GM06990 (cell line): ENCODE measurements at places on chromosomes 6 and 20.

GRCh38 chr20:5535125-5535756, 215.0 kb upstream of the SHLD1 start:
- DNase-seq = no peak

DNA sequence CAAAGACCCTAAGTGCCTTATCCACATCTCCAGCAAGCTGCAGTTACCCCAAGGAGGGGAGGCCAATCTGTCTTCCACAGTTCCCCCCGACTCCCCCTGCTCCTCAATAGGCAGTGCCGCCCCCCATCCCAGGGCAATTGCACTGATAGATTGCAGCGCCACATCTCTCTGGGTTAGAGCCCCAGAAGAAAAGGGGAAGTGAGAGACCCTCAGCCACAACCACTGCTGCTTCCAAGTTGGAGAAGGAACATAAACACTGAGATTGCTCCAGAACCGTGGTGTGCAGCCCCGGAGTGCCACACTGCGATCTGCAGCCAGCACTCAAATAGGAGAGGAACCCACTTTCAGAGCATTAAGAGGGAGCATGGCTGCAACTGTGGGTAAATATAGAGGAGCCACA, 101.5 kb downstream of the RWDD2A start:
- no peak for DNase-seq

DNA sequence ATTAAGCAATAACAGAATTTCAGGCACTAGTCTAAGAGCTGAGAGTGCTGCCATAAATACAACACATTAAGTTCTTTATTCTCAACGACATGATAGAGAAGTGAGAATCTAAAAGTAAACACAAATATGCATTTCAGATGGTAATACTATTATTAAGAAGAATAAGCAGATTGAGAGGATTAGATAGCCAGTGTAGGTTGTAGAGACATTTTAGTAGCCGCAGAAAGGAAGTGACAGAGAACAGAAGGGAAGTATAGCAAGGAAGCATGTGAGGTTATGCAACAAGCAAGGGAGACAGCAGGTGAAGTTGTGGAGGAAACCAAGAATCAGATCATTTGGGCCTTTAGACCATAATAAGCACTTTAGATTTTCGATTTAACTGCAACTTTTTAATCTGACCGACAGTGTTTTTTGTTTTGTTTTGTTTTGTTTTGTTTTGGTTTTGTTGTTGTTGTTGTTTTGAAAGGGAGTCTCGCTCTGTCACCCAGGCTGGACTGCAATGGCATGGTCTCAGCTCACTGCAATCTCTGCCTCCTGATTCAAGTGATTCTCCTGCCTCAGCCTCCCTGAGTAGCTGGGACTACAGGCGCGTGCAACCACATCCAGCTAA, 737.0 kb upstream of the ADGRB3 start:
- no peak for DNase-seq

DNA sequence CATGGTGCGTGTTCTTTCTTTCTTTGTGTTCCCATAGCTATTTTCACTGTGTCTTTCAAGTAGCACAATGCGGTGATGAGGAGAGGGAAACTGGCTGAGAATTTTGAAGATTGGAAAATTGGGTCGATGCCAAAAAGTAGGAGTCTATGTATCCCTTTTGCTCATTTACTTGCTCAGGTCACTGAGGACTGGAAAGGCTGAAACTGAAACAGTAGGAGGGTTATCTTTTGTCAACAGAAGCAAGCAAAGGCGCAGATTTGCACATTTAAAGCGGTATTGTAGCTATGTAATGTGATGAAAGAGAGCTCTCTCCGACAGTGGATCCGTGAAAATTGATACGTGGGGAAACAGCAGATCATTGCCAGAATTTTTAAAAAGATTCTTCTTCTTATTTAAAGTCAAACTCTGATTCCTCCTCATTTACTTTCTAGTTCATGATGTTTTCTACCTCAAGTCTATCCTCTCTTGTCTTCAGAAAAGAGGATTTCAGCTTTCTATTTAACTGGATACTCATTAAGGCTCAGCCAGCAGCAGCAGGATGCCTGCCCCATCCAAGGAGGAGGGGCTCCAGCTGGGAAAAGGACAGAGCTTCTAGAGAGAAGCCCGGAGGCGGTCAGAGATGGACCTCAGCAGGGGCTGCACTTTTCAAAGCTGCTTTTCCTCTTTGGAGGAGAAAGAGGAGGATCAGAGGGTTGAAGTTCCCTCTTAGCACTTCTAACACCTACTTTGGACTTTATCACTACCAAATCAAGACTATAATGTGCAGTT, 15.9 kb upstream of the FYN start:
- DNase-seq = no peak

DNA sequence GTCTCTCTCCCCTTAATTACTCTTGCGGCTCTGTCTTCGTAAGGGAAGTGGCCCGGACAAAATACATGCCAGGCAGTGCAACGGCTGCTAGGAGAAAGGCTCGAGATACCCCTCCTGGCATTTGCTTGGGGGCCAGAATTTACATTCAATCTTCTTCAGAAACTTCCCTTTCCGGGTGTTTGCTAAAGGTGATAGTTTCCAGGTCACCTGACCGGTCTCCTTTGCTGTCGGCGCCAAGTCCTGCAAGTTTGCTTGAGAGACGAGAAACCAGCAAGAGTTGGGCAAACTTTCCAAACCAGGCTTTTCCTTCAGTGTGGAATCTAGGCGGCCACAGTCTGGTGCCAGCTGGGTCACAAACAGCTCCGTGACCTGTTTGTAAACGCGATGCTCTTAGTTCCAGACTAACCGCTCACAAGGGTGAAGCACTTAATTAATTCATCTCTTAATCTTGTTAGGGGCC, 563 bp upstream of the SRSF3 start:
- no peak for DNase-seq

DNA sequence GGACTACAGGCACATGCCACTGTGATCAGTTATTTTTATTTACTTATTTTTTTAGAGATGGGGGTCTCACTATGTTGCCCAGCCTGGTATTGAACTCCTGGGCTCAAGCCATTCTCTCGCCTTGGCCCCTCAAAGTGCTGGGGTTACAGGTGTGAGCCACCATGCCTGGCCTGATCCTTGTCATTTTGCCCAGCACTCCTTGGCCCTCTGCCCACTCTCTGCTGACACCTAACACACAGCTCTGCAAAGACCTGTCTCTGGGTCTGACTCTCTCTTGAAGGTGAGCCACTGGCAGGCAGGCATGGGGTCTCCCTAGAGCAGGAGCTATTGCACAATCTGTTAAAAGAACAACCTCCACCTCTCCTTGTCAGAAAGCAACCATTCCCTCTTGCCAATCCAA, 155.6 kb downstream of the ZFP64 start:
- no peak for DNase-seq

GRCh38 chr20:1927217-1927616, 32.0 kb downstream of the SIRPA start:
- DNase-seq = no peak

DNA sequence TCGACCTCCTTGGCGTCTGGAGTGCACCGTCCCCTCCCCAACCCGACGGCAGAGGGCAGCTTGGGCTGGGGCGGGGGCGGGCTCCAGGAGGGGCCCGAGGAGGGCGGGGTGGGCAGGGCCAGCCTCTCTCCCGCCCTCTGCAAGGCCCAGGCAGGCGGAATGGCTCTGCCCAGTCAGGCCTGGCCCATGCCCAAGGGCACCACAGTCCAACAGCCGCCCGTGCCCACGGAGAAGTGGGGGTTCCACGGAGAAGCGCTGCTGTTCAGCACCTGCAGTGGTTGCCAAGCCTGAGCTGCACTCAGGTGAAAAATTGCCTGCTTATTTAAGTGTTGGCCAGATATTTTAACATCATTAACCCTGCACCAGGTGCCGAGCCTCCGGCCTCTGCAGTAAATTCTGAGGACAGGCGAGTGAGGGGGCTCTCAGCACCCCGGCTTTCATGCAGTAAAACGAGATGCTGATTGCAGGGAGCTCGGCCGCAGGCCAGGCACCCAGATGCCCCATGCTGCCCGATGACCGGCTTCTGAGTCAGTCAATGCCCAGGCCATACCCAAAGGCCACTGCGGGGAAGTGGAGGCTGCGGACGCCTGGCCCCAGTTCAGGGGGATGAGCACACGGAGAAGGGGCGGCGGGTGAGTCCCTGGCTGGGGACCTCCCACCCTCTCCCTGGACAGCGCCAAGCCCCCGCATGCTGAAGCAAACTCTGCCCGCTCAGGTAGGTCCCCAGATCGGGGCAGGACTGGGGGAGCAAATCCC, at the start of gene SRMS:
SRMS (minus strand) TSS at position 25 of the 756 bp plus-strand sequence. CDS start 286 bp downstream, outside the sequence.
- no peak for DNase-seq

DNA sequence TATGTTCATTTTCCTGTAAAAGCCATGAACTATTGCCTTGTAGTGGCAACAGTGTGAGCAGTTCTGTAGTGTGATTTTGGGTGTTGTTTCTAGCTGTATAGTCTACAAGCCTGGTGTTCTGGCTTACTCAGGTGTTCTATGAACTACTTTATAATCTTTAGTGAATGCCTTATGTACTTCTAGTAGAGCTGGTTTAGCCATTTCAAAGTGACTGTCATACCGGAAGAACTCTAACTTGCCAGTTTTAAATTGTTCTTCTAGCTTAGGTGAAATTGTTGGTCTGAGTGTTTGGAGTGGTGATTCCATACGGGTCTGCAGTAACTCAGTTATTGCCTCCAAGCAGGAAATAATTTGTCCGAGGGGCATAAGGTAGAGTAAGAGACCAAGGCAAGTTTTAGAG, 150.2 kb upstream of the ZNF184 start:
- no peak for DNase-seq

DNA sequence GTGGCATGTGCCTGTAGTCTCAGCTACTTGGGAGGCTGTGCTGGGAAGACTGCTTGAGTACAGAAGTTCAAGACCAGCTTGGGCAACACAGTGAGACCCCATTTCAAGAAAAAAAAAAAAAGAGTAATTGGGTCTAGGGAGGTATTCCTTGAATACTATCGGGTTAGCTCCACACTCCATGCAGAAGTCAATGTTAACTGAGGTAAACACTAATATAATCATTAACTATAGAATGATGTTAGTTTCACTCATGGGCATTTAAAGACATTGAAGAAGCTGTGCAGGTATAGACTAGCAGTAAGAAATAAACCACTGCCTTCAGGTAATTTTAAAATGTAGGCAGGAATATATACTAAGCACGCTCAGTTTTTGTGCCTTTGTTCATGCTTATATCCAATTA, 32.6 kb downstream of the MDN1 start:
- DNase-seq = no peak

- DNase-seq = no peak
These were observed 67.1 kb downstream of the TFAP2A start for GRCh38 chr6:10347561-10348327.

- no peak for DNase-seq
These were observed 78.3 kb downstream of the RPP40 start for GRCh38 chr6:4925580-4925979.

- DNase-seq = no peak
These were observed 108.9 kb upstream of the AHI1 start for GRCh38 chr6:135606392-135606791.

GRCh38 chr6:13873288-13874190, 51.2 kb upstream of the RNF182 start:
- DNase-seq = peak; percentile 79

- DNase-seq = no peak
These were observed 60.3 kb downstream of the BMP6 start for GRCh38 chr6:7786214-7786661.

- DNase-seq = no peak
These were observed 382.8 kb downstream of the CDH26 start for GRCh38 chr20:60341062-60341461.

DNA sequence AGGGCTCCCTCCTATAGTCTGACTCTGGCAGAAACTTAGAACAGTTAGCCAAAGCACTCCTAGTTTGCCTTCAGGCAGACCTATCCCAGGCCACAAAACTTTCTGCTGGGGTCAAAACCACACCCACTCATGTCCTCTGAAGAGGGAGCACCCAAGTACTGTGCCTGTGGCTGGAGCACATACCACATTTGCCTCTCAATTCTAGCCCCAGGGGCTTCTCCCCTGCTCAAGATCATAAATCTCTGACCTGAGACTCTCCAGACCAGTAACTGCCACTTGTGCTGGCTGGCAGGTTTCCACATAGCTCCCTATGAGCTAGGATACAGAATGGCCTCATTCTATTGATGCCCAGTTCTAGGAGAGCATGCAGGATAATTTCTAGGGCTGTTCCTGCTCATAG, 781.0 kb downstream of the EYS start:
- no peak for DNase-seq

DNA sequence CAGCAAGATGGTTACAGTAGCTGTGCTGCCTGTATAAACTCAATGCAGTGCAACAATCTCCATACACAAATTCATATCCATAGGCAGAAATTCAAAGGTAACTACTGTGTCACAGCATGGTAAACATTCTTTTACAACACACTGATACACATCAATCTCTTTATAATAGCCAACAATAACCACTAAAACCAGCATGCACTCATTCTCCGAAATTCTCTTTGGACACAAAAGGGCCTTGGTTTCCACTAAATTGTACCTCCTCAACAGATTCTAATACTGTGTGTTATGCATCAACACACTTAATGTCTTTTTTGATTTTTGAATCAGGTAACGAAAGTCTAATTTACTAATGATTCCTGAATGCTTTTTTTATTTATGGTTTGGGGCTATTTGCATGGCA, 1323.7 kb downstream of the GRIK2 start:
- DNase-seq = no peak

DNA sequence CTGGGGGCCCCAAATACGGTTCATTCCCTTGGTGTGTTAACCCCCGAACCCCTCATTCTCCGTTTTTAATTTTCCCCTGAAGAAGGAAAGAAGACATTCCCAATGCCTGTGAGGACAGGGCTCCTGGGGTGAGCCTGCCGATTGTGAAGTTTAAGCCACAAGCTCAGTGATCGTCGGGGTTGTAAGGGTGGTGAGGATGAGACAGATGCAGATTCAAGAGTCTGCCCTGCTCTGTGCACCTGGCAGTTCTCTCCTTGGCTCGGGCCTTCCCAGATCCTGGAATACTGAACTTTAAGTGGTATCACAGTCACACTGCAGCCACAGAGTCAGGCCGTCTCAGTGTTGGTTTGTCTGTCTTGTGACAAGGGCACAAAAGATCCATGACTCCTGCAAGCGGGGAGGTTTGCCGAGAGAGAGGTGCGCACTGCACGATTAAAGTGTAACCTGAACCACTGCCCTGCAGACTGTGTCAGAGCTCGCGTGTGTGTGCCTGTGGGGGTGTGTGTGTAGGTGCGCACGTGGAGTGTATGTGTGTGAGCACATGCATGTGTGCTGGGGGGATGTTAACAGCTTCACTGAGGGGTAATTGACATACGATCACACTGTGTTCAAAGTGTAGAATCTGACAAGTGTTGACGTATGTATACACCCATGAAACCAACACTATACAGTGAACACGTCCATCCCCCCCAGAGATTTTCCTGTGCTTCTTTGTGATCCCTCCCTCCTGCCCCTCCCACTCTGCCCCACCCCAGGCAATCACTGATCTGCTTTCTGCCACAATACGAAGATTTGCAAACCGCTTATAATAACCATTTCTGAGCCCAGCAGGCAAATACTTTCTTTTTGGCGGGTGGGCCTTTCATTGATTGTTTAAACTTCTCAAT, 38.9 kb downstream of the RPP40 start:
- DNase-seq = no peak

GRCh38 chr6:31356216-31356945, 598 bp downstream of the HLA-B start:
- peak; percentile 75 for DNase-seq

DNA sequence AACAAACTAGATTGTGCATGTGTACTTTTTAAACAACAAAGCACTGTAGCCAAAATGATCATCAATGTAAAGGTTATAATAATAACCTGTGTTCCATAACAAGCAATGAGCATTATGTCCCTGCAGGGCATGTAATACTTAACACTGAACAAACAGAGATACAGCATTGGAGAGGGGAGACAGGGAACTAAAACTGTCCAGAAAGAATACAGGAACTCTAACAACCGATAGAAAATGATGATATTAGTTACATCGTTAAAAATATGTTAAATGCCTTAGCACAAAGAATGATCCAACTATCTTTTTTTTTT, 80.5 kb downstream of the COL9A1 start:
- DNase-seq = no peak

- DNase-seq = no peak
These were observed 124.9 kb downstream of the GRM4 start for GRCh38 chr6:34020807-34021553.
